ENCODE measurements at places on chromosomes 4 and X.

DNA sequence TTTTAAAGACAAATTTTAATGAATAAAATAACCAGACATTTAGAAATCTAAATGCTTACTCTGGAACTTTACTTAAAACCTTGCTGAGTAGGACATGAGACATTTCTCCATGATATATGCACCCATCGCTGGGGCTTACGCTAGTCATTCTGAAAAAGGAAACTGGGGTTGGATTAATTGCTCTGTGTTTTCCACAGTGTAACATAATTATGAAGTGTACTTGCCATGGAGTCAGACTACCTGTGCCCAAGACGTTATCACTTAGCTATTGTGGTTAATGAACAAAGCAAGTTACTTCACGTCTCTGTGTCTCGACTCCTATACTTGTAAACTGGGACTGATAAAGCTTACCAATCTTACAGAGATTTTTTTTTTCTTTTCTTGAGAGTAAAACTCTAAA is 47.8 kb downstream of the SHISA3 start:
- no peak for DNase-seq

DNA sequence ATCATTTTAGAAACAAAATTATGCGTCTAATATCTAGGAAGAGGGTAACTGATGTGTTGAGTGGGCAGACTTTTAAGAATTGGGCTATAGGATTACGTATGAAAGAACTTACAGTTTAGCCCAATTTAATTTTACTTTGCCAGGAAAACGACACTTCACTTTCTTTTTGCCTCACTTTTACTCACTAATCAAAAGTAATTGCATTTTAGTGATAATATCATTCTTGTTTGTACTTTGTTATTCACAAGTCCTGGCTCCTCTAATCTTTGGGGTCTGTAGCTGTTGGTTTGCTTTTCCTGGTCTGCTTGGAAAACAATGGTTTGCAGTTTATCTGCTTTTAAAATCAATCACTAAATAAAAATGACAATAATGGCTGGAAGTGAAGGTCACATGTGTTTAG is 2.9 kb upstream of the ARX start:
- no peak for DNase-seq

- DNase-seq, result no peak
These were observed 104.9 kb downstream of the PCDH18 start for GRCh38 chr4:137427411-137427810.

- no peak for DNase-seq
These were observed 280.3 kb upstream of the UGT8 start for GRCh38 chr4:114318309-114318708.

DNA sequence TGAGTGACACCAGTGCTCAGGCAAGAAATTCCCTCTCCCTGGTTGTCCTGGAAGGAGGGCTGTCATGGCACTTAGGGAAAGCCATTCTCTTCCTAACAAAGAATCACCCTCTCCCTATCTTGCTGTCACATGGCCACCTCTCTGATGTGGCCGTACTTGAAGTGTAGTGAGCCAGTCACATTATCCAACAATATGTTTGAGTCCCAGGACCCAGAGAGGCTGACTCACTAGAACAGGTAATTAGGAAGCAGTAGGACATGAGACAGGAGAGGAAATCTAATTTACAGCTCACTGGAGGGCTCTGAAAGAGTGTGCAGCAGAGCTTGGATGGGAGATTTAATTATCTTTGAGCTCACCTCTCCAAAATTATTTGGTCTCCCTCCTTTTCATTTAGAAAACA is 299.1 kb downstream of the ARHGAP24 start:
- no peak for DNase-seq

DNA sequence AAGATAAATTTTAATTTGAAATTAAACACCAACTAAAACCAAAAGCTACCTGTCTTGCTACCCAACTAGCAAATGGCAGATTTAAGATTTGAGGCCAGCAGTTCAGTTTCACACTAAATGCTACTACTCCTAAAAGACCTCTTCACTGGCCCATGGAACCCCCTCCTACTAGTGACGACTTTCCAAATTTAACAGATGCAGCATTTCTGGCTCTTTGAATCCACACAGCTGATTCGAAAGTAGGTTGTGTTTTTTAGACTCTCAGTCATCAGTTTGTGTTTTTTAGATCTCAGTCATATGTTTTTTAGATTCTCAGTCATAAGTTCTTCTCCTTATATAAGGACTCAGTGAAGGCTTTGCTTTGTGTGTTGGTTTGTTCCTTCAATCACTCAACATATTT is 11.1 kb upstream of the CC2D2A start:
- no peak for DNase-seq

- no peak for DNase-seq
These were observed 100.1 kb upstream of the VCX3B start for GRCh38 chrX:8364369-8365141.

DNA sequence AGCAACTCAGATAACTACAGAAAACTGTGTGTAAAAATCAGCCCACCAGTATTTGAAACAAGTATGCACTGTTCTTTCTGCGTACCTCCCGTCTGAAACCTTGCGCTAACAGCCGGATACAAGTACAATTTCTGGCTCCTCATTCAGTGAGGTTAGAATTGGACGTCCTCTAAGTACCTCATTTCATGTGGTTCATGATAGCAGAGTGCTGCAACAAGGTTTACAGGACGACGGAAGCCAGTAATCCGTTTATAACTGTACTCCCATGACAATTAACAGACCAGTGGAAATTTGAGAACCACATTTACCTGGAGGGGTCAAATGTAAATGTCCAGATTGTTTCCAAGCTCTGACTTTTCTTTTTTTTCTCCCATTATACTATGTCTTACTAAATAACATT is 52.9 kb upstream of the TENM3 start:
- DNase-seq, result no peak

- DNase-seq, result peak; percentile 68
These were observed 1.5 kb downstream of the SASH3 start for GRCh38 chrX:129781134-129781672.

GRCh38 chr4:73021634-73022033 is 47.9 kb downstream of the COX18 start:
- no peak for DNase-seq

- no peak for DNase-seq
These were observed 306.9 kb upstream of the ARSJ start for GRCh38 chr4:114286262-114286810.

DNA sequence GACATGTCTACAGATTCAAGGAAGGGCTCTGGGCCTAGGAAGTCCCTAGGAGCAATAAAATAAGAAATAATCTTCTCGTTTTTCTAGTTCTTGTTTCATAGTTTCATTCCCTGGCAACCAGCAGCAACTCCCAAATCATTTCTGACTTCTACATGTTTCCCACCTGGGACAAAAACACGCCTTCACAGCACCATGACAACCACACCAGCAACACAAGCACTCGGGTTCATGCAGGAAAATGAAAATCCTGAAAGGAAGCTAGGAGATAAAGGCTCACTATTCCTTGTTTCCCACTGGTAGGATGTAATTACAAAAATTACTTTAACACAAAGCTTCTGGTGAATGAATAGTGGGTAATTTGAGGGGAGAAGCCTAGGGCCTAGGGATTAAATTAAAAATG is 158.9 kb downstream of the ADAMTS3 start:
- DNase-seq, result no peak

DNA sequence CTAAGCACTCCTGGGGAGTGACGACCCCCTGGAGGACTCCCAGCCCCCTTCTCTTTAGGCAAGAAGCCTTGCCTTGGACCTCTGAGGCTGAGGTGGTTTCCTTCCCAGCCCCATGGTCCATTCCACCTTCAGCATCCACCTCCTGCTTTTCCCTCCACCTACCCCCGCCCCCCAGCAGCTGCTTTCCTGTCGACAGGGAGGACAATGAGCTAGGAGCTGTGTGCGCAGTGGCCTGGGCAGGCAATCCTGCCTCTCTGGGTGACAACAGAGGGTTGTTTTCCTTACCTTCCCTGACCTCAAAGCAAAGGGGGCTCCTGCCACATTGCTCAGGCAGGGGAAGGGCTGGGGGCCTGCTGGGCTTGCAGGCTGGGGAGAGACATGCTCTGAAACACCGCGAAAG is 123.5 kb downstream of the BCOR start:
- no peak for DNase-seq

DNA sequence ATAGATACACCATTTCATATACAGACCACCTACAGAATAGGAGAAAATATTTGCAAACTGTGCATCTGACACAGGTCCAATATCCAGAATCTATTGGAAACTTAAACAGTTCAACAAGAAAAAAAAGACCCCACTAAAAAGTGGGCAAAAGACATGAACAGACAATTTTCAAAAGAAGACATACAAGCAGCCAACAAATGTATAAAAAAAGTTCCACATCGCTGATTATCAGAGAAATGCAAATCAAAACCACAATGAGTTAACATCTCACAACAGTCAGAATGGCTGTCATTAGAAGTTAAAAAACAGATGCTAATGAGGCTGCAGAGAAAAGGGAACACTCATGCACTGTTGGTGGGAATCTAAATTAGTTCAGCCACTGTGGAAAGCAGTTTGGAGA is 36.8 kb downstream of the KIAA0232 start:
- no peak for DNase-seq

- DNase-seq, result no peak
These were observed 47.8 kb downstream of the BEX3 start for GRCh38 chrX:103423955-103424638.

GRCh38 chrX:93259029-93259428 is 414.3 kb downstream of the NAP1L3 start:
- no peak for DNase-seq

DNA sequence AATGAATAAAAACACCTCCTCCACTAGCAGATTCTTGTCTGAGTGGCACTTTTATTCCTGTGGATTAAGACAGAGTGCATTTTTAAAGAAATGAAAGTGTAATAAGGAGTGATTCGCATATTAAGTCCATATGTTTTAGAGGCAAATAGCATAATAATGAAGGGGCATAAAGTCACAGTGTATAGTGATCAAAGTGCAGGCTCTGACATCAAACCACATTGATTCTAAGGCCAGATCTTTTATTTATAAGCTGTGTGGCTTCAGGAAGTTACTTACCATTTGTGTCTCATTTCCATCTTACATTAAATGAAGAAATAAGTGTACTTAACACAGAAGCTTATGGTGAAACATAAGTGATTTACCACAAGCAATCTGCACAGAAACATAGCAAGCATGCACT is 332.8 kb downstream of the GASK1B start:
- no peak for DNase-seq

GRCh38 chr4:61246034-61246433 is 45.9 kb downstream of the ADGRL3 start:
- DNase-seq, result no peak

DNA sequence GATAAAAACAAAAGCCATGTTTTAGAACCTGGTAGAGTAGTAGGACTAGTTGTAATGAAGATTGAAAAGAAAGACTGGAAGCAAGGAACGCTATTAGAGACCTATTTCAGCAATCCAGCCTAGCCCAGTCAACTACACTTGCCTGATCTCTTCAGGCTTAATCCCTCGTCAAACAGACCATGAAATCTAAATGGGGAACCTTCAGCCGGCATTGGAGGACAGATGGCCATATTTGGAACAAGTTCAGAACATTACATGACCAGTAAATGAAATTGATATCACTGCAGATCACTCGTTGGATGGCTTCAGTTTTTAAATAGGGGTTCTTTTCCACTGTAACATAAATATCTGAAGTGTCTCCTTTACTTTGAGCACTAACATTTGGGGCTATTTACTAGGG is 84.8 kb upstream of the WDR44 start:
- DNase-seq, result no peak

DNA sequence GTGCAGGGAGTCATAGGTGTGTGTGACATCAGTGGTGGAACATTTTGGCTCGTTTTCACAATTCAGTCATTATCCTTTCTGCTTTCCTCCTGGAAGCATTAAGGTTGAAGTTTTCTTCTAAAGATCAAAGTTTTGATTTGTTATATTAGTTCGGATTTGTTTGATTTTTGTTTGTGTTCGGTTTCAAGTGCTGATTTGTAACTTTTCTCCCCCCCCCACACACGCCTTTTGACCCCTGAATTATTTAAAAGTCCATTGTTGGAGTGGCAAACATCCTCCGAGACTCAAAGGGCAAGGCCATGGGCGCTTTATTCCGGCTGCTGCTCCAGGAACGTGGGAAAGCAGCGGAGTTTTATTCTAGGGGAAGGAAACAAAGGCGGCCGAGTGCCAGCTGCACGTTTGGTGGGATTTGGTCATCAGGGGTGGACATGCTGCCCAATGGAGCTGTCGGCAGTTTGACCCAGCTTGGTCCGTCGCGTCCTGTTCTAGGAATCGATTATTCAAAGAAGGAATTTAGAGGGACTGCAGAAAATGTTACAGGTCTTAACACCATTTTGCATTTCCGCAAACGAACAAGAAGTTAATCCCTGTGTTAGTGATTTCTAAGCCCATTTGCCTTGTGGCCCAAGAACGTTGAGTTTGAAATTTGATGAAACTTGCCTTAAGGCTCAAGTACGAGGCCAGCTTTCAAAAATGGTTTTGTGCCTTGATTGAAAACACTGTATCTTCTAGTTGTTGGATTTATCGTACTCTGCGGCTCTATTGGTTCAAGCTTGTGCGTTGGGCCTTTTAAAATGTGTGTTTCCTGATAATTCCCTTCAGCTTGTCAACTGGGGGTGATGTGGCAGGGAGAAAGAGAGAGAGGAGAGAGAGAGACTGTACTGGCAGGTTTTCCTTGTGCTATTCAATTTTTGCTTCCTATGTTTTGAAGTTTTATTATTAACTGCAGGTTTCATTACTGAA is 565 bp upstream of the ZNF41 start:
- DNase-seq, result no peak

DNA sequence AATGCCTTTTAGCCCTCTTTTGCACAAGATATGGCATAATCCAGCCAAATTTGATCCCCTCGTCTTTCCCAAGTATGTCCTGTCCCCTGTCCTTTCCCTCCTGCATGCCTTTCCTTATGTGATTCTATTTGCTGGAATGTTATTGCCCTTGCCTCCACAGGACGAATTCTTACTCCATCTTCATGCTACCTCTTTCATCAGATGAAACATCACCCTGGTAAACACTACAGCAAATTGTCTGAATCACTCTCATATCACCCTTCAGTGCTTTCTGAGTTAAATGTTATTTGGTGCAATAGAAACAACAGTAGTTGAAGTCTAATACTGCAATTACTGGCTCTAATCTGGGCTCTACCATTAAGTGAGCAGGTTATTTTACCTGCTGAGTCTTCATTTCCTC is 52.2 kb upstream of the FAT1 start:
- no peak for DNase-seq

DNA sequence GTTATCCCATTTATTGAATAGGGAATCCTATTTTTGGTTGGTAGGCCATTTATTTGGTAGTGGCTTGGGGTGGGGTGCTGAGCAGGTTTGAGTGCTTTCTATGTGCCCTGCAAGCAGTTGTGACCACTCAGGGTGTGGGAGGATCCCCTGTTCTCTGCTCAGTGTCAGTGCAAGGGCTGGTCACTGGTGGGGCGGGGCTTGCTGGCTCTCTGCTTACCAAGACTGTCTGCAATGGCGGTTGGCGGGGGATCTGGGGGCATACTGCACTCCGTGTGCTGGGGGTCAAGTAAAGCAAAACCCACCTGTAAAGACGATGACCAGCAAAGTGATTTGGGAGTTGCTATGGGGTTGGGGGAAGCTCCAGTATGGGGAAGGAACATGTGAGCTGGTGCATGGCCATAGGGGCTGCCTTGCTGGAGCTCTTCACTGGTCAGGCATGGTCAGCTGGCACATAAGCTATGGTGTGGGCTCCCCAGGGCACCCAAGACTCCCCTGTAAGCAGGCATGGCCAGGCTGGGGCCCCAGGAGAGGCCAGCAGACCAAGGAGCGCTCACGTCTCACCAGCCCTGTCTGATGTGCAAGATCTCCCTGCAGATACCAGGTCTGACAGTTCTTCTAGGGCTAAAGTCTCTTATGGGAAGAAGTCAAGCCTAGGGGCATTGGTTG is 83.0 kb upstream of the GRXCR1 start:
- no peak for DNase-seq

- DNase-seq, result no peak
These were observed 12.3 kb downstream of the CLDN2 start for GRCh38 chrX:106932492-106932923.

All from effector memory CD4-positive, alpha-beta T cell (primary cell).